GM20000 (cell line): ENCODE measurements at places on chromosomes 7 and 10.

- DNase-seq = no peak
Observed at GRCh38 chr7:1027242-1028043, 16.9 kb upstream of the GPR146 start.

DNA sequence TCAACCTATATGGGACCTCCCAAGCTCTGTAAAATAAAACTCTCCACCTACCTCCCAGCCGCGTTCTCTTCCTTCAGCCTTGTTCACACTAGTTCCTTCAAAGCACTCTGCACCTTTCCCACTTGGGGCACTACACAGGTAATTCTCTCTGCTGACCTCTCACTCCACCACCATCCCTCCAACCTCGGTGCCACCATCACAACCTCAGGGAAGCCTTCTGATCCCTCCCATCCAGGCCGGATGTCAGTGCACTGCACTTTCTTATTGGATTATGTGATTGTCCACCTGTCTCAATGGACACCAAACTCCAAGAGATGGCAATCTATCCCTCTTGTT is 7.0 kb downstream of the LARP4B start:
- DNase-seq = no peak

GRCh38 chr7:3301831-3302618 is 973 bp downstream of the SDK1 start:
- peak; percentile 22 for DNase-seq

- DNase-seq = no peak
Observed at GRCh38 chr7:22563032-22563501, 63.1 kb upstream of the STEAP1B start.

DNA sequence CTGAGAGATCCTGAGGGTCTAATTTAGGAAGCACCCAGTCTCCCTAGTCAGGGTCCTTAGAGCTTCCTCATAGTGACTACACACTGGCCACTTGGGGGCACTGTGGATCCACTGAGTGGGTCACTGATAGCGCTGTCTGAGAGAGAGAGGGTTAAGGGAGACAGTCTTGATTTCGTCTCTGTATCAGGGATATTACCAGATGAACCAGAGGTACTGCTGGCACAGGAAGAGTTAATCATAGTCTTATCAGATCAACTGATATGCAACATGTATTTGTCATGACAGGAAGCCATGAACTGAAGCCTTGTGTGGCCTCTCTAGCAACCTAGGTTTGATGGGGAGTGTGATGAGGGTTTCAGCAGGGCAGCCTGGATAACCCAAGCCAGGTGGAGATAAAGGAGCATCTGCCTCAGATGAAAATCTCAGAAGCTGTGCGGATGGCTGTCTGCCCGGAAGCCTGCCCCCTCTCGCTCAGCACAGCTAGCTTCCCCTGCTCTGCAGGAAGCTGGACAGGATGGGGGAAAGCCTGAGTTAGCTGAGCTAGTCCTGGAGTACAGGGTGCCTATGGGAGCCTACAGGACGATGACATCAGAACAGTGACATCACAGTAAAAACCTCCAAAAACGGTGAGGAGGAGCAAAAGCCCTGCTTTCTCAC is 214.0 kb upstream of the PRSS1 start:
- DNase-seq = peak; percentile 59

DNA sequence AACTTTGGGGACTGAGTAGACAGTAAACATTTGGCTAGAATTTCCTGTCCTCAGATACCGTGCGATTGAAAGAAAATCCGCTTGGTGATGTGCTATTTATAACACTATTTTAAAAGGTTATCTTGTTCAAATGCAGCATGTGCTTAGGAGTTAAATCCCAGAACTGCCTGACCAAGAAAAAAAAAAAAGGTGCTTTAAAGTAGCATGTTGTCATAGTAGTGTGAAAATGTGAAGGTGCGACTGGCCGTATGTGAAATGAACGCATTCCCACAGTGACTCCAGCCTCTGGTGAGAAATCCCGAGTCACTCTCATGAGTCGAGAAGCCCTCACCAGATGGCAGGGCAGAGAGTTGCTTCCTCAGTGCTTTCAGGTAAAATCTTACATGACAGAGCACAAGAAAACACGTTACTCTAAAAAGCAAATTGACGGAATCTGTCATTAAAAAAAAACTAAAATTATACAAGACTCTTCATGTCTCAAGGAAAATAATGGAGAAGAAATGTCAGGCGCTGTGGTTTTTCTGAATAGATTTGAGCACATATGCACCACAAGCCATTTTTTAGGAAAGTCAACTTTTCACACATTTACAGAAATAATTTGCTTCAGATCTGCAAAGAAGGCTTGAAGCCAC is 18.4 kb upstream of the KLF6 start:
- DNase-seq = no peak

- no peak for DNase-seq
Observed at GRCh38 chr7:92909686-92910475, 73.5 kb upstream of the CDK6 start.

DNA sequence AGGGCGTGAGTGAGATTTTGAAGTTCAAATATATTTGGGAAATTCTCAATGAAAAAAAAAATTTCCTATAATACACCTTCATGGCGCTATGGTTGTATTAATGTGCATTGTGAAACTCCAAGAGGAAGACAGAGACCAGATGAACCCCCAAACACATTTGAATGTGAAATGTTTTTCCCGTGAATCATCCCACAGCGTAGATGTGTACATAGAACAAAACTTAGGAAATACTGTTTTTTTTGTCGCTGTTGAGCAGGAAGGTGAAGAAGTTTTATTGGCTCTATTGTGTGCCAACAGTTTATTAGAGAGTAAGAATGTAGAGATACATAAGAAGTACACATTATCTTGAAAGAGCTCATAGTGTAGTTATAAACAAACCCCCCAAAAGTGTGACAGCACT is 134.0 kb downstream of the KCND2 start:
- no peak for DNase-seq

DNA sequence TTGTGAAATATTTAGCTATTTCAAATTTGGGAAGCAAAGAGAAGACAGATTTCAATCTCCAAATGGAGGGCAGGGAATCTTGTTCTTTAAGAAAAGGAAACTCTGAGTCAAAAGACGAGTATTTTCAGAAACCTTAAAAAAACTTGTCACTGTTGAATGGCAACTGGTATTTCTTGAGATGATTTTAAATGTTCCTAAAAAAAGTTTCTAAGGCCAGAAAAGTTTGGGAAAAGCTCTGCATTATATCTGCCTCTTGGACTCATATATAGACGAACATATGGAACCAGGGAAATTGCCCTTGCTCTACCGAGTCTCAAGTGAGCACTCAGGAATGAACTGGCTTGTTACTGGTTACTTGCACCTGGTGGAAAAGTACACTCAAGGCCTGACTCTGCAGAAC is 69.5 kb downstream of the ADAM22 start:
- DNase-seq = no peak

GRCh38 chr10:1044146-1044545 is 4.8 kb downstream of the IDI1 start:
- DNase-seq = no peak

DNA sequence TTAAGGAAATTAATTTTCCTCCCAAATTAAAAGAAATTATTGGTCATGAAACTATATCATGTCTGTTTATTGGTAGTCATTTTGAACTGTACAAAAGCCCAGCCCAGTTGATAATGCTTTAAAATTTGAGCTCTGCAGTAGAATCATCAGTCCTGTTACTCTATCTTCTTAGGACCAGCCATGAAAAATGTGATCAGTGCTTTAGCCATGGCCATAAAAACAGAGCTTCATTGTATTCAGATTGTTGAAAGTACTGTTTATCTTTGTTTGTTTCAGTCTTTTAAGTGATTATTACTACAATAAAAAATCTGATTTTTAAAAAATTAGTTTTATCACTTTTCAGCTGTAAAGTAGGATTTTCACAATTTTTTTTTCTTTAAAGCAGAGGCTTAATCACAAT is 13.7 kb upstream of the TFAM start:
- DNase-seq = no peak

DNA sequence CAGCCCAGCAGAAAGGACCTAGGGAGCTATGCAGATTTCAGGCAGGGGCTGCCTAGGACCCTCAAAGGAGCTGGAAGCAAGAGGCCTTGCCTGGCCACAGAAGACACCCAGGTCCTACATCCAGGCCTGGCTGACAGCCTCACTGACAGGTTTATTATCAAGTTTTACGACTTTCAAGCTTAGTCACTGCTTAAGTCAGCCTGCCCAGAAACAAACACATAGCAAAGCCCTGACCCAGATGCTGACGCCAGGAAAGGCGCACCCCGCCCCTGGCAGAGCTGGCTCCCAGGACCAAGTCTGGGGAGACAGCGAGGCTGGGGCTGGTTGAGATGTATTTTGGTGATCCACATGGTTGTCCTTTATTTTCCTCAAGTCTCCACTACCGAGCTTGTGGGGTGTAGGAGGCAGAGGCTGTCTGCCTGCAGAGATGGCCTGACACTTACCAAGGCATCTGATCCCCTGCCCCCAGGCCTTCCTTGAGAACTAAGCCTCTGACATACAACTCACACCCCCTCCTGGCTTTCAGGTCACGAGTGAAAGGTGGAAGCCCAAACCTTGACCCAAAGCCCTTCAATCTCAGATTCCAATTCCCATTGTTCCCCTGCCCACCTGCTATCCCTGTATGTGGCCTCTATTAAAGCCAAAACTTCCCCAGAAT is 80.7 kb upstream of the EMX2 start:
- no peak for DNase-seq

- DNase-seq = peak; percentile 54
Observed at GRCh38 chr10:77111611-77112550, 525.7 kb downstream of the KCNMA1 start.

- DNase-seq = no peak
Observed at GRCh38 chr10:69241575-69241974, 21.4 kb downstream of the HKDC1 start.

- no peak for DNase-seq
Observed at GRCh38 chr7:133850497-133851280, 276.5 kb upstream of the LRGUK start.

GRCh38 chr7:36563706-36564327 is 160.5 kb downstream of the AOAH start:
- no peak for DNase-seq

DNA sequence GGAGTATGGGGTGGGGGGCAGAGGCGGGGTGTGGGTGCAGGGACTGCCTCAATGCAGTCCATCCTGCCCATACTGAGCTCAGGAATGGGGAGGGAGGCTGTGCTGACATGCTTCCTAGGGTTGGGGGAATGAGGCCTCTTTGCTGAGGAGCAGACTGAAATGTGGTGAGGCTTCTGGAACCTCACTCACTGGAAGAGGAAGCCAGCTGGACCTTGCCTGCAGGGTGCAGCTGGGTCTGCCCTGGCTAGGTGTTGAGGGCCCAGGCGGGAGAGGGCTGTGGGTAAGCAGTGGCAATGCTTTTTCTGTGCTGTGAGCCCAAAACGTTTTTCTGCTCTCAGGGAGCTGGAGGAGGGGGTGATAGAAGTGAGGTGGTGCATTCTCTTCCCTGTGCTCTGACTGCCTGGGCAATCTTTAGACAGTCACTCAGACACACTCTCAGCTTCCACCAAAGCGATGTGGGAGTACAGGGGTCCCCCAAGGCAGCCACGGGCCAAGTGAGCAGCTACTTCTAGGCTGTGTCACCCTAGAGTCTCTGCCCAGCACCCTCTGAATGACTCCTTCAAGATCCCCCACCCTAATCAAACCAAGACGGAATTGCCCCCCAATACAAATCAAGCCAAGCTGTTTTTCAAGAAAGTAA is 41.1 kb upstream of the BMPR1A start:
- no peak for DNase-seq

GRCh38 chr7:42241424-42241823 is 4.4 kb upstream of the GLI3 start:
- DNase-seq = no peak

GRCh38 chr7:133003052-133003910 is 78.6 kb downstream of the CHCHD3 start:
- no peak for DNase-seq

- no peak for DNase-seq
Observed at GRCh38 chr10:5656737-5657579, 9.4 kb downstream of the ASB13 start.

GRCh38 chr10:18607503-18608378 is 43.6 kb downstream of the NSUN6 start:
- no peak for DNase-seq

GRCh38 chr7:110105840-110106239 is 985.1 kb upstream of the LRRN3 start:
- no peak for DNase-seq

DNA sequence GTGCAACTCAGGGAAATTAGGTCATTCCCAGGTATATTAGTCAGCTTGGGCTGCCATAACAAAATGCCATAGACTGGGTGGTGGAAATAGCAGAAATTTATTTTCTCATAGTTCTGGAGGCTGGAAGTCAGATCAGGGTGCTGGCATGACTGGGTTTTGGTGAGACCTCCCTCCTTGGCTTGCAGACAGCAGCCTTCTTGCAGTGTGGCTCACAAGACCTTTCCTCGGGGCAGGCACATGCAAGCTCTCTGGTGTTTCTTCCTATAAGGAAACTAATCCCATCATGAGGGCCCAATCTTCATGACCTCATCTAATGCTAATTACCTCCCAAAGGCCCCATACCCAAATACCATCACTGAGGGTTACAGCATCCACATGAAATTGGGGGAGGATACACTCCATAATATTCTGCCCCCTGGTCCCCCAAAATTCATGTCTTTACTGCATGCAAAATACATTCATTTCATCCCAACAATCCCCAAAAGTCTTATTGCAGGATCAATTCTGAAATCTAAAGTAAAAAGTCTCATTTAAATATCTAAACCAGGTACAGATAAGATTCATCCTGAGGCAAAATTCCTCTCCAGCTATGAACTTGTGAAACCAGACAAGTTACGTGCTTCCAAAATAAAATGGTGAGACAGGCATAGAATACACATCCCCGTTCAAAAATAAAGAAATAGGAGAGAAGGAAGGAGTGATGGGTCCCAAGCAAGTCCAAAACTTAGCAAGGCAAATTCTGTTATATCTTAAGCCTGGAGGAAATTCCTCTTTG is 17.4 kb upstream of the CBLL1 start:
- no peak for DNase-seq

DNA sequence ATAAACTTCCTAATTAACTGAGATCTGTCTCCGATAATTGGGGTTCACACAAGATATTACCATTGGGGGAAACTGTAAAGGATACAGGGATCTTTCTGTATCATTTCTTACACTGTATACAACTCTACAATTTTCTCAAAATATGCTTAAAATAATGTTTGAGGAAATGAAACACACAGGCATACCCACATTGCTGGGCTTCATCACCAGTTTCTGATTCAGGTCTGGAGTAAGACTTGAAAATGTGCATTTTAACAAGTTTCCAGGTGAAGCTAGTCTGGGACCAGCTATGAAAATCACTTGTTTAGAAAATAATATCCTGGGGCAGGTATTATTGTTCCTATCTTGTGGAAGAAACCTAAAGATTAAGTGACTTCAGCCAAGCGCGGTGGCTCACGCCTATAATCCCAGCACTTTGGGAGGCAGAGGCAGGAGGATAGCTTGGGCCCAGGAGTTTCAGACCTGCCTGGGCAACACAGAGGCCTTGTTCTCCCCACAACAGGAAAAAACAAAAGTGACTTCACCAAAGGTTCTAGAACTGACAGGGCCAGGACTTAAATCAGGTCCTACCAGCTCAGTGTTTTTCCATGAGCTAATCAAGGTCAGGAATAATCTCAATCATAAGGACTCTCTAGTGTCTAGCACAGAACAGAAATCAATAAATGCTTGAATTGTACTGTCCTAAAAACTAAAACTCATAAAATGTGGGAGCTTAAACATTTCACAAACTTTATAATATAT is 12.6 kb downstream of the TOMM7 start:
- DNase-seq = no peak

- no peak for DNase-seq
Observed at GRCh38 chr10:10846504-10846900, 171.2 kb upstream of the CELF2 start.
